ENCODE measurements at places on chromosomes 12 and 14. TPM values are rescaled to one million over a fixed set of nuclear protein-coding genes. Genes with fewer than 3 reads are reported as not detected.

HECTD1 gene
- polyA plus RNA-seq = 174 TPM

TMPRSS12 gene
- polyA plus RNA-seq = 0.08 TPM

OAS1 gene
- polyA plus RNA-seq = 14.2 TPM

ENDOU gene
- 0.29 TPM for polyA plus RNA-seq

ANO4 gene
- 1.4 TPM for polyA plus RNA-seq
